ENCODE measurements at places on chromosomes 2 and 18. TPM values are rescaled to one million over a fixed set of nuclear protein-coding genes. Genes with fewer than 3 reads are reported as not detected.

The CDH2 gene
- 1.8 TPM for total RNA-seq

The SEMA4F gene
- 8.5 TPM for total RNA-seq

- no peak for DNase-seq
Observed at GRCh38 chr2:149490296-149490695, 97.3 kb downstream of the MMADHC start.

GRCh38 chr2:176098366-176099158 lies 1.0 kb upstream of the HOXD12 start:
- DNase-seq: no peak

DNA sequence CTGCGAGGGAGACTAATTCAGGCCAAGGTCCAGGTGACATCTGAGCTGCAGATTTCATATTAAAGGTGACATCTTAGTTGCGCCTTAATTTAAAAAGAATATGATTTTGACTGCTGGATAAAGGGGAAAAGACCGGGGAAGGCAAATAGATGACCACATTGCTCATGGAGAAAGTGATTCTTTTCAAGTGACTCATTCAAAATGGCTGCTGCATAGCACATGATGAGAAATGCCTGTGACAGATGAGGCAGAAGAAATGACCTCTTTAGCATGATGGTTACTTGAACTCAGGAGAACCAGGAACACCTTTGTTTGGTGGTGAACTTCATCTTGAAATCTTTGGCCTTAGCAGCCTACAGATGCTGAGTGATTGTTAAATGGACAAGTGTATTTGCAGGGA lies 385.8 kb upstream of the TRIB2 start:
- no peak for DNase-seq

GRCh38 chr2:78985558-78985957 lies 39.9 kb upstream of the REG3G start:
- DNase-seq: no peak
